B cell (primary cell): ENCODE measurements at places on chromosomes 4 and X.
A peak's percentile ranks its signal among the peaks of the same experiment; 100 is the strongest.

- H3K27ac ChIP-seq = no peak overlapping the region
- no peaks in the 10 kb centered on the region for H3K27me3 ChIP-seq
- H3K36me3 ChIP-seq = no peaks in the 10 kb centered on the region
- H3K4me3 ChIP-seq = no peak overlapping the region
- no peaks in the 10 kb centered on the region for H3K4me1 ChIP-seq
Measured at GRCh38 chr4:21819086-21819485, 129.5 kb downstream of the KCNIP4 start.

DNA sequence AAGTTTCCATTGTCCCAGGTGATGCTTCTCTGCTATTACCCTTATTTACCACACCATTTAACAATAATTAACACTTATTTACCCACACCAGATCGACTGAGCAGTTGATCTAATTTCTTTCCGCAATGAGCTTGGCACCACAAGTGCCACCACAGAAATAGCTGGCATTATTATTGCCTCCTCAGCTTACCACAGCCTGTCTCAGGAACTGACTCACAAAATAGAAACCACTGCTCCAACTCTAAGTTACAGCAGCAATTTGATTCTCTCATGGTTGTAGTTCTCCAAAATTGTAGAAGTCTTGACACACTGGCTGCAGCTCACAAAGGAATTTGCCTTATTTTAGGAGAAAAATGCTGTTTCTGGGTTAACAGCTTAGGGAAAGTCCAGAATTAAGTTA, 22.5 kb downstream of the ZNF721 start:
- H3K36me3 ChIP-seq = peaks cover 11% of the 10 kb centered on the region
- H3K27me3 ChIP-seq = no peaks in the 10 kb centered on the region
- H3K4me1 ChIP-seq = peaks cover 9% of the 10 kb centered on the region
- DNase-seq = no peak
- H3K4me3 ChIP-seq = no peak overlapping the region
- H3K27ac ChIP-seq = no peak overlapping the region

- no peak for DNase-seq
- no peak overlapping the region for H3K4me3 ChIP-seq
- H3K36me3 ChIP-seq = peaks cover 12% of the 10 kb centered on the region
- H3K4me1 ChIP-seq = peaks cover 4% of the 10 kb centered on the region
Measured at GRCh38 chr4:168380290-168380689, 61.7 kb upstream of the DDX60 start.

DNA sequence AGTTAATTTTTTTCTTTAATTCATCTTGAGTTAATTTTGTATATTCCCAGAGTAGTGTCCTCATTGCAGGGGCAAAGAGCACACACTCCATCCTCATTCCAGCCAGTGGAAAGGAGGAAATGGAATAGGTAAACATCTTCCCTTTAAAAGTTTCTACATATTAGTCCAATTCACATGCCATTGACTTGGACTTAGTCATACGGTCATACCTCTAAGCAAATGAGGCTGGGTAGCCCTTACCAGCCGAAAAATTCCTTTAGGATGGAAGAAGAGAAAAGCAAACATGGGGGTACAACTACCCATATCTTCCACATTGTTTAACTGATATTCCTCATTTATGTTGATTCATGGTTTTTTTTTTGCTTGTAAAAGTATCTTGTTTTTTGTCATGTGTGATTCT, 37.4 kb upstream of the NDP start:
- H3K27ac ChIP-seq = no peak overlapping the region
- H3K4me1 ChIP-seq = no peaks in the 10 kb centered on the region

DNA sequence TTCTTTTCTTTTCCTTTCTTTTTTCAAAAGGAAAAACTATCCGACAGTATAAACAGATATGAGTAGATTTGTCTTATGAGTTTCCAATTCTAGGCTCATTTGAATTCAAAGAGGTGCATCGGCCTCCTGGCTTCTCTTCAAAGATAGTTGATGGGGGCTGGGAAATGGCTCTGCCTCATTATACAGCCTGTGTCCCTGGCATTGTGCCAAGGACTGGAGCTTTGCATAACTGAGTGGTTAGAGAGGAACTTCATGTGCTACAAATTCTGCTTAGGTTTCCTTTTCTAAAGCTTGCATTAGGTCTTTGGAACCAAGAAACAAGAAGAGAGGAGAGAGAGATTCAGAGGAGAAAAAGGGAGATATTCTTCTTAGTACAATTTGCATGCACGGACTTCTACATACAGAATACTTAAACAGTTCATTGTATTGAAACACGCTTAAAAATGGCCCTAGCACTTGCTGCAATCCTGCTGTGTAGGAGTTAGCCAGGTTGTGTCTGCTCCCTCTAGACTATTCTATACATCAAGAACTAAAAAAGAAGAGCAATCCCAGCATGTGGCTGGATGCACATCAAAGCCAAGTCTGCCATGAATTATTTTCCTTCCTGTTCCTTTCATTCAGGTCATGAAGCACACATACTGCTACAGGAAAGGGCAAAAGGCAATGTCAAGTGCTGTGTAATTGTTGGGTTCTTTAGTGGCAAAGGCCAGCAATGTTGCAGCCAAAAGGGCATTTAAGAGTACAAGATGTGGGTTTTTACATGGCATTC, 70.9 kb downstream of the INTS12 start:
- no peak overlapping the region for H3K27ac ChIP-seq
- peaks cover 7% of the 10 kb centered on the region for H3K4me1 ChIP-seq
- H3K27me3 ChIP-seq = no peaks in the 10 kb centered on the region
- no peak overlapping the region for H3K4me3 ChIP-seq

DNA sequence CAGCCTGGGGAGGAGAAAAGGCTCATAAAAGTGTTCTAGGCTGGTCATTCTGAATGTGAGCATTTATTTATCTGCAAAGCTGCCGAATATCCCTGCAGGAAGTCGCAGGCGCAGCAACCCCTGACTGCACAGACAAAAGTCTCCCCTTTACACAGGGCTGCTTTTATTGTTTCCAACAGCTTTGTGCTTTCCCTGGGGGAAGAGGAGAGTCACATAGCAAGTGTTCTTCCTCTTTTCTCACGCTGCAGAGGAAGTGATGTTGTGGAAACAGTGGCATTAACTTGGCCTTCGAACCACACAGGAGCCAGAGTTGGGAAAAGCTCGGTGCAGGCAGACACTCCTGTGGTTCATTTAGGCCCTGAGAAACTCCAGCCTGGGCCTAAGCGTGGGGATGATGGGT, 81.5 kb upstream of the BCOR start:
- no peak for DNase-seq
- no peaks in the 10 kb centered on the region for H3K36me3 ChIP-seq
- H3K4me3 ChIP-seq = no peak overlapping the region
- H3K4me1 ChIP-seq = peaks cover 17% of the 10 kb centered on the region

- H3K36me3 ChIP-seq = no peaks in the 10 kb centered on the region
- no peaks in the 10 kb centered on the region for H3K4me1 ChIP-seq
- H3K27me3 ChIP-seq = no peaks in the 10 kb centered on the region
- H3K27ac ChIP-seq = no peak overlapping the region
- no peak overlapping the region for H3K4me3 ChIP-seq
Measured at GRCh38 chr4:177759729-177760128, 317.5 kb upstream of the AGA start.

DNA sequence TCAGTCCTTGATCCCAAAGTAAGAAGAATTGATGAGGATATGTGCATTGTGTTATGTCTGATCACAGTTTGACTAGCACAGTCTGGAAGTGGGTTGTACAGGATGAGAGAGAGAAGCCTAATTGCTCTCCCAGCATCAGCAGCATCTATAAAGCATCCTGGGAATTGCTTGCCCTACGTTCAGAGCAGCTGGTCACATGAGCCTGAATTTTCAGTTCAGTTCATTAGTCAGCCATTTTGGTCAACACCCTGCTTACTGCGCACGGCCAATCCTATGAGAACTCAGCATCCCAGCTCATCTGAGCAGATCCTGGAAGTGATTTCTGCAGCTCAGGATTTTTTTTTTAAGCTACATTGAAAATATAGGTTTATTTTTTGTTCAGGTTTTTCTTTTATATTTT, at the start of gene RUFY3:
TSS of gene RUFY3 (plus strand) at position 218 of the 400 bp plus-strand sequence. CDS start 610 bp downstream, outside the sequence.
- no peak within 1 kb of the TSS for H3K27ac ChIP-seq
- H3K4me3 ChIP-seq = no peak within 1 kb of the TSS
- no peaks in the 10 kb centered on the region for H3K27me3 ChIP-seq
- no peaks in the 10 kb centered on the region for H3K36me3 ChIP-seq
- DNase-seq = no peak
- H3K4me1 ChIP-seq = no peaks in the 10 kb centered on the region

- H3K36me3 ChIP-seq = no peaks in the 10 kb centered on the region
- H3K27me3 ChIP-seq = no peaks in the 10 kb centered on the region
- no peak for DNase-seq
- no peak overlapping the region for H3K4me3 ChIP-seq
- no peak overlapping the region for H3K27ac ChIP-seq
Measured at GRCh38 chrX:145821898-145822571, 4.4 kb downstream of the SLITRK2 start.

- peaks cover 22% of the 10 kb centered on the region for H3K36me3 ChIP-seq
- H3K4me3 ChIP-seq = no peak overlapping the region
- H3K27me3 ChIP-seq = no peaks in the 10 kb centered on the region
- H3K4me1 ChIP-seq = no peaks in the 10 kb centered on the region
- DNase-seq = no peak
Measured at GRCh38 chr4:42562016-42562415, 94.9 kb downstream of the ATP8A1 start.

DNA sequence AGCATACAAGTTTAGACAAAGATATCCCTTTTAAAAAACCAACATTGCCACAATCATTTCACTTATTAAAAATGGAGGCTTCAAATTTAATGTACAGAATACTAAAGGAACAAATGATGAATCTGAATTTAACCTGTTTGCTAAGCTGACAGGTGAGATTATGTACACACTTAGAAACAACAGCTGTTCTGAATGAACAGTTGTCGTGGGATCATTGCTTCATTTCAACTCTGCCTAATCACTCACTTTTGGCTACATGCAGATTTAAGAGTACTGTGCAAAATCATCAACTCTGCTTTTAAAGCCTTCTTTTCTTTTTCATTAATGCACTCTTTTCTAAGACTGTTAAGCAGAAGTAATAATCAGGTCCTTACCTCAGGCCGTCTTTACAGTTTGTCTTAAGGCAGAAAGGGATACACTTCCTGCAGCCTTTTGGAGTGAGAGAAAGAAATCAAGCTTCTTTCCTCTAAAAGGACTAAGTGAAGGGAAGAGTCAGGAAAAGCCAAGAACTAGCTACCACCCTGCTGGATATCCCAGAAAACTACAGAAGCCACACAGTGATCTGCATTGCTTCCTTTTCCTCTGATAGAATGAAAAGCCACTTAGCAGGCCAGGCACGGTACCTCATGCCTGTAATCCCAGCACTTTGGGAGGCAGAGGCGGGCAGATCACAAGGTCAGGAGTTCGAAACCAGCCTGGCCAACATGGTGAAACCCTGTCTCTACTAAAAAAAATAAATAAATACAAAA, 54.7 kb upstream of the NPNT start:
- no peak for DNase-seq
- no peaks in the 10 kb centered on the region for H3K4me1 ChIP-seq
- H3K4me3 ChIP-seq = no peak overlapping the region
- H3K27me3 ChIP-seq = no peaks in the 10 kb centered on the region
- H3K36me3 ChIP-seq = no peaks in the 10 kb centered on the region

GRCh38 chr4:79657379-79657778, 249.4 kb upstream of the GK2 start:
- H3K27me3 ChIP-seq = no peaks in the 10 kb centered on the region
- H3K4me1 ChIP-seq = no peaks in the 10 kb centered on the region
- no peak overlapping the region for H3K27ac ChIP-seq
- DNase-seq = no peak
- H3K36me3 ChIP-seq = no peaks in the 10 kb centered on the region

DNA sequence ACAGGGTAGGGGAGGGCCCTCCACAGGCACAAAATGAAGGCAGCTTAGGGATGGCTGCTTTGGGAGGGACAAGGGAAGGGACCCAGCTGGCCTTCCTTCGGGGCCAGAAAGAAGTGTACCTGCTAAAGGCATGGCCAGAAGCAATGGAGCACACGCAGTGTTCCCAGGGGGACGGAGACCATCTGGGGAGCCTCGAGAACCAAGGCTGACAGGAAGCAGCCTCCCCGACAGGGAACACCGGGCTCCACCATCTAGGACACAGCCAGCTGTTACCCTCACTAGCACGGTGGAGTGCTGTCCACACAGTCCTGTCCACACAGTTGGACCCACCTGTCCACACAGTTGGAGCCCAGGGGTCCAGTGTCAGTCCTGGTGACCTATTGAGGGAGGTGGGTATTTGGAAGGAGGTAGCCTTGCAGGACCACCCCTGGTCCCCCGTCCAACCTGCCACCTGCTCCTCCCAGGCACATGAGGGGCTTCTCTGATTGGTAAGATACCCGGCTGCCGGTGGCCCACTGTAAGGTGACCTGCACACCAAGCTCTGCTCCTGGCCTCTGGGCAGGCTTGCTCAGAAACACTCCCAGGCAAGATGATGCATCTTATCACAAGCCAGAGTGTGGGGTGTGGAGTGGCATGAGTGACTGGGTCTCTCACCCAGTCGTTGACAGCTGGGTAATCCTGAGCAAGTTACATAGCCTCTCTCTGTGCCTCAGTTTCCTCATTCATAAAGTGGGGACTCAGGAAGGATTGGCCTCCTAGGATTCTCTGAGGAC, 20.5 kb upstream of the AFAP1 start:
- peaks cover 9% of the 10 kb centered on the region for H3K4me1 ChIP-seq
- no peaks in the 10 kb centered on the region for H3K36me3 ChIP-seq
- no peaks in the 10 kb centered on the region for H3K27me3 ChIP-seq
- H3K4me3 ChIP-seq = no peak overlapping the region
- DNase-seq = no peak

GRCh38 chr4:48777739-48778138, 2.3 kb downstream of the FRYL start:
- no peak for DNase-seq
- H3K4me3 ChIP-seq = no peak overlapping the region
- H3K27me3 ChIP-seq = no peaks in the 10 kb centered on the region
- peaks cover 40% of the 10 kb centered on the region for H3K4me1 ChIP-seq
- H3K27ac ChIP-seq = peak overlapping the region; percentile 80

DNA sequence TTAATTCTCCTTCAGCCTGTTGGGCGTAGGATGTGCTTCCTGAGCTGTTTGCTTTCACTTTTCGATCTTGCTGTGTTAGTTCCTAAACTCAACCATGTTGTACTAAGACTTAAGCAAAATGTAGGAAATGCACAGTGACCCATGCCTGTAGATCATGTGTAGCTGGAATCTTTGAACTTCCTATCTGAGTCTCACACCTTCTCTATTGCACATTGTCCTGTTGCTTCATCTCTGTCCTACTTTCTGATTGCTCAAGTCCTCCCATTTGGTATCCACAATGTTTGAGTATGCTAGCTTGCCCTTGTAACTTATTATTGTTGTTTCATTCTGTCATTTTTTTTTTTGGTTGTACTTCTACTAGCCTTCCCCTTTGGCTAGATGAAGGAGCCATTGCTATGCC, 239.6 kb downstream of the PPP1R2C start:
- DNase-seq = no peak
- H3K27me3 ChIP-seq = no peaks in the 10 kb centered on the region
- H3K4me1 ChIP-seq = no peaks in the 10 kb centered on the region

DNA sequence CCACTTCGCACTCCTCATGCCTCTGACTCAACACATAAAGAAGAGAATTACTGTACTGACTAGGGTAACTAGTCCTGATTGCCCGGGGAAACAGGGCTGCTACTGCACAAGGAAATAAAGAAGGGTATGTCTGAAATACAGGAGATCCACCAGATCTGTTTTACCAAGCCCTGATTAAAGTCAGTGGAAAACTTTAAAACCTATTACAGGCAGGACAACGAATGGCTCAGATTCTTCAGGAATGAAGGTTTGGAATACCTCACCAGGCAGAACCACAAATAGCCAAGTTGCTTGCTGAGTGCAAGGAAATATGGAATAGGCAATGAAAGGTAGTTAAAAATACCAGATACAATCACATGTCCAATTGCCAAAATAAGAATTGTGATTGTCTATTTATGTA, 17.3 kb downstream of the LAMTOR3 start:
- no peaks in the 10 kb centered on the region for H3K27me3 ChIP-seq
- H3K4me1 ChIP-seq = no peaks in the 10 kb centered on the region
- peaks cover 7% of the 10 kb centered on the region for H3K36me3 ChIP-seq
- DNase-seq = no peak
